ENCODE measurements at places on chromosomes 12 and 14.
A peak's percentile ranks its signal among the peaks of the same experiment; 100 is the strongest.

- no peak for DNase-seq
These were observed 176.7 kb downstream of the CALM1 start for GRCh38 chr14:90573385-90574105.

- DNase-seq = no peak
These were observed 38.8 kb upstream of the TMCC3 start for GRCh38 chr12:94689002-94689645.

DNA sequence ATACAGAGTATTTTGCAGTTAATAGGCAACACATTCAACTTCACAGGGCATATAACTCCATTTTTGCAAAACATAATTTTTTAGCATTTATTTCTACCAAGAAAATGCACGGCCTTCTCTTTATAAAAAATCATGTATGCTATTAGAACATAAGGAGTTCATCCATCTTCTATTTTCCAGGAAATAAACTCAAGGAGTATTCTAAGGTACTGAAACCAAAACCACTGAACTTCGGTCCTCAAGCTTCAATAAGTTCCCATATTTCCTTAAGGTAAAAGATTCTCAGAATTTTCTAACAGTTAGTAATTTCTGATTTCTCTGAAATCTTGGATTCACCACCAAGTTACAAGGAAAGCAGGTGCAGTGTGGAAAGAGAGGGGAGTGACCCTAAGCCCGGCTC is 113.3 kb upstream of the DIO2 start:
- no peak for DNase-seq

GRCh38 chr12:58369576-58369975 is 428.2 kb downstream of the ATP23 start:
- DNase-seq = no peak

DNA sequence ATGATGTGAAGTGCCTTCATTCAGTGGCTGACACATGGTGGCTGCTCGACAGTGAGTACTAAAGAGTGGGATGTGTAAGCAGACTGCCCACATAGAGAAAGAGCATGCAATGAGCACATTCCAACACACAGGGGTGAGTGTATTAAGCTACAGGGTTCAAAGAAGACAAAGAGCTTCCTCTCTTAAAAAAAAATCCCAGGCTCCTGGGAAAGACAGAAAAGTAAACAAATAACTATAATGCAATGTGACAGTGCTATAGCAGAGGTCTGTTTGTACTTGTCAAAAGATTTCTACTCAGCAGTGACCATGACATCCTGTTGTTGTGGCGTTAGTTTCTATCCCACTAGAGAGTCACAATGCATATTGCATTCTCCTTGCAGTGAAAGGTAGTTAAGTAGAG is 12.4 kb upstream of the PCNX1 start:
- no peak for DNase-seq

GRCh38 chr12:25020621-25021243 is 71.8 kb upstream of the BCAT1 start:
- DNase-seq = no peak

GRCh38 chr14:90281756-90282155 is 25.4 kb downstream of the PSMC1 start:
- no peak for DNase-seq

- no peak for DNase-seq
These were observed 77.5 kb downstream of the PEBP1 start for GRCh38 chr12:118213452-118213851.

GRCh38 chr12:80794551-80794950 is 77.8 kb downstream of the MYF5 start:
- DNase-seq = no peak

DNA sequence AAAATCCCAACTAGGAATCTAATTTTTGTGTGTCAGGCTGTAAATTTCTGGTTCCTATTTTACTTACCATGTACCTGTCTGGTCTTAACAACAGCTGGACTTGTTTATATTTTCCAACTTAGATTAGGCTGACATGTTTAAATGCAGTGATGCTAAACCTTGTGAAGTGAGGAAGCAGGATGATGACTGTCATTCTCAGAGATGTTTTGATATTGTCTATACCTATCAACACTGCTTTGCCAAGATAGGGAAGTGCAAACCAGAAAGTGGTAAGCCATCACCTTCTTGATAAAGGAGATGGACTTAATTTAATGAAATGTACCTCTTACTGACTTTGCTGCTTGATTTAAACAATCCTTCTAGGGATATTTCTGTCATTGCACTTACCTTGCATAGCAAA is 2.1 kb downstream of the BICD1 start:
- DNase-seq = no peak

- no peak for DNase-seq
These were observed 145.9 kb upstream of the SLCO1C1 start for GRCh38 chr12:20549108-20549719.

DNA sequence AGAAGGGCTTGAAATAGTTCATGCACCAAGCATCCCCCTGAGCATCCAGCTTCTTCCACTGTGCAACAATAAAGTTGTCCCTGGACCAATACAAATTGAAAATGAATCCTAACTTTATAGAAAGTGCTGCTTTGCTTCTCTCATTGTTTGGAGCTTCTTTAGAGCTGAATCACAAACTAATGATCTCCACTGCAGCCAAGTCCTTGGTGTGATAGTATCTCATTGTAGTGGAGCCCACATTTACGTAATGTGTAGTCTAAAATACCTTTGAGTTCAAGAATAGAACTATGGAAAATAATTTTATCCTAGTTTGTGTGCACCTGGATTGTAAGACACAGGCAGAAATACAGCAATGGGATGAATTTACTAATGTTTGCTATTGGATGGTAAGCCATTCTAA is 319.9 kb downstream of the EGLN3 start:
- DNase-seq = no peak

- no peak for DNase-seq
These were observed 247.3 kb downstream of the SLC25A21 start for GRCh38 chr14:36925094-36925493.

GRCh38 chr12:52976574-52977071 is 27.7 kb downstream of the KRT18 start:
- peak; percentile 58 for DNase-seq

GRCh38 chr14:32079264-32079663 is 2.2 kb downstream of the ARHGAP5 start:
- no peak for DNase-seq

DNA sequence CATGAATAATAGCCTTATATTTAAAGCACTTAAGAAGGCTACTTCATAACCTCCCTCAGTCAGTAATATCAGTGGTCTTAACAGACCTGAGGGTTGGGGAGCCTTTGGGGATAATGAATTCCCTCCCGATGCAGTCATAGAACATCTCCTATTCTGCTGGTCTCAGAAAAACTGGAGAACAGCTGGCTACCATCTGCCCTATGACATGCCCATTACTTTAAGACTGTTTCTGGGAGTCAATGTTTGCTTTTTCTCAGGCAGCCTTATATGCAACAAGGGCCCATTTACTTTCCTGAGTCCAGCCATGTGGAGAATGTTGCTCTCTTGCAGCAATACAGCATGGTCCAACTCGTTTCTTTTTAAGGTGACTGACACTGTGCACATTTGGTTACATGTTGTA is 161.7 kb upstream of the PARP11 start:
- no peak for DNase-seq

- DNase-seq = no peak
These were observed 257.3 kb upstream of the LRFN5 start for GRCh38 chr14:41349289-41349910.

DNA sequence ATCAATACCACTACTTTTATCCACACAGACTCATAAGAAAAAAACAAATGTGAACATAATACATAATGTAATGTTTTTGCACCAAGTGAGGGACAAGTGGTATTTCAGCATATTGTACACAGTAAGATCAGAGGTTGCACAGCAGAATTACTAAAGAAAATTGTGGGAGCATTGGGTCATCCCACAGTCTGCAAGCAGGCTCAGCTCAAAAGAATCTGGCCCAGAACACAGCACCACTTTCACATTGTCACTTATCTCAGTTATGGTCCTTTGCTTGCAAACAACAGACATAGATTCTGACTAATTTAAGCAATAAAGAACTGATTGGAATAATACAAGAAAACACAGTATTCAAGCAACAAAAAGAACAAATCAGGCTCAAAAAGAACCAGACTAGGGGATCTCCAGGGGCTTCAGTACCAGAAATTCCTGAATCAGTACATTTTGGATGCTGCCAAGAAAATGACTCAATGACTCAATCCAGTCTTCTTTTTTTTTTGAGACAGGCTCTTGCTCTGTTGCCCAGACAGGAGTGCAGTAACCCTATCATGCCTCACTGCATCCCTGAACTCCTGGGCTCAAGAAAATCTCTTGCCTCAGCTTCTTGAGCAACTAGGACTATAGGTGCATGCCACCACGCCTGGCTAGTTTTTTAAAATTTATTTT is 42.9 kb upstream of the EEA1 start:
- DNase-seq = peak; percentile 69

- no peak for DNase-seq
These were observed 18.1 kb downstream of the RAB21 start for GRCh38 chr12:71772735-71773134.

DNA sequence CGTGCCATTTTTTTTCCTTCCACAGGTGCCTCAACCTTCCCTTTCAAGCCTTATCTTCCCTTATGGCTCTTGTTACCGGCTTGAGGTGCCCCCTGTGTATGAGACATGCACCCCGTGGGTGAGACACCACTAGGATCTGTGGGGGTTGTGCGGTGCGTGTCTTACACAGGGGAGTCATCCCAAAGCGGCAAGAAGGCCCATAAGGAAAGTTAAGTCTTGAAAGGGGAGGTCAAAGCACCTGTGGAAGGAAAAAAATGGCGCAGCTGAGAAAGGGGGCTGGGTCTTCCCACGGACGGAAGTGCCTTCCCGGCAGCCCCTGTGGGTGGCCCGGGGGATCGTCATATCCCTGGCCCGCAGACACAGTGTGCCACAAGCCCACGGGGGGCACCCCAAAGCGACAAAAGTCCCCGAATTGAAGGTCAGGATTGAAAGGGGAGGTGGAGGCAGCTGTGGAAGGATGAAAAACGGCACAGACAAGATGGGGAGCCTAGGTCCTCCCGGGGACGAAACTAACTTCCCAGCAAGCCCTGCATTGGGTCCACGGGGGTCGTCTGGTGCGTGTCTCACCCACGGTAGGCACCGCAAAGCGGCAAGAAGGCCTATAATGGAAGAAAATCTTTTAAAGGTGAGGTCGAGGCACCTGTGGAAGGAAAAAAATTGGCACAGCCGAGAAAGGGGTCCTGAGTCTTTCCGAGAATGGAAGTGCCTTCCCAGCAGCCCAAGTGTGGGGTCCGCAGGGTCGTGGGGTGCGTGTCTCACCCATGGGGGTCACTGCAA is 273.3 kb downstream of the ALG10 start:
- DNase-seq = no peak

DNA sequence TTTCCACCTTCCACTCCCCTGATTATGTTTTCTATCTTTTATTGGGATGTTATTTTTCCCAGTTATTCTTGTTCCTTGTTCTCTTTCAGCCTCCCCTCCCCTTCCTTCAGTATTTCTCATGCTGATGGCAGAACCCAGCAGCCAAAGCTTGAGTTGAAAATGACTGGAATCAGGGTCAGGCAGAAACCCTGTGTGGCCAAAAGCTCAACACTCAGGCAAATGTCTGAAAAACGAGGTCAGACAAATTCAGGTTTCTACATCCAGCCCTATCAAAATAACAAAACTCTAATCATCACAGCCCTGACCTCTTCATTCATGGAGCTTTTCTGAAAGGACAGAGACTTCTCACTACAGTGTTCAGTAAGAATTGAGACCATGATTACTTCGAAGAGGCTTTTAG is 134.6 kb downstream of the PTPRR start:
- no peak for DNase-seq

DNA sequence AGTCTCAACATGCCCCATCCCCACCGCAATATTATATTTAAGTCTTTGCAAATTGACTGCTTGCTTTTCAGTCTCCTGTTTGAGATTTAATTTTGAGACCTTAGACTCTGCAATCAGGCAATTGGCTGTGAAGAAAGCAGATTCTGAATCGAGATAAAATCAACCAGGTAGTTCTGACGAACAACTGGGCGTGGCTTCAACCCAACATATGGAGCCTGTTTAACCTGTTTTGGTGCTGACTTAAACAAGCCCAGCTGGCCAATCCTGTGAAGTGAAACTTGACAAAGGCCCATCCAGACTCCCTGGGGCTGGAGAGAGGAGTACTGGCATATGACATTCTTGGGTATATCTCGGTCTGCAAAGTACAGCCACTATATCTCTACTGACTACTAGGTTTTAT is 9.8 kb upstream of the CIPC start:
- DNase-seq = no peak

- DNase-seq = no peak
These were observed 77.7 kb downstream of the PPP2R5C start for GRCh38 chr14:101839236-101839635.

DNA sequence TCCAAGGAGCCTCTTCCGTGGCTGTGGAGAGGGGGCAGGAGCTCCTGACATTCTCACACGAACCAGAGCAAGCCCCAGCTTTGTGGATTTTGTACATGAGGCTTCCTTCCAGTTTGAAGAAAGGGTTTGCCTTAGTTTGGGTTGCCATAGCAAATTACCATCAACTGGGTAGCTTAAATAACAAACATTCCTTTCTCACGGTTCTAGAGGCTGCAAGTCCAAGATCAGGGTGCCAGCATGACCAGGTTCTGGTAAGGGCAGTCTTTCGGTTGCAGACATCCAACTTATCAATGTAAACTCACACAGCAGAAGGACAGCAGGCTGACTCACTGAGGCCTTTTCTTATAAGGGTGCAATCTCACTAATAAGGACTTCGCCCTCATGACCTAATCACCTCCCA is 25.9 kb upstream of the STAB2 start:
- no peak for DNase-seq

DNA sequence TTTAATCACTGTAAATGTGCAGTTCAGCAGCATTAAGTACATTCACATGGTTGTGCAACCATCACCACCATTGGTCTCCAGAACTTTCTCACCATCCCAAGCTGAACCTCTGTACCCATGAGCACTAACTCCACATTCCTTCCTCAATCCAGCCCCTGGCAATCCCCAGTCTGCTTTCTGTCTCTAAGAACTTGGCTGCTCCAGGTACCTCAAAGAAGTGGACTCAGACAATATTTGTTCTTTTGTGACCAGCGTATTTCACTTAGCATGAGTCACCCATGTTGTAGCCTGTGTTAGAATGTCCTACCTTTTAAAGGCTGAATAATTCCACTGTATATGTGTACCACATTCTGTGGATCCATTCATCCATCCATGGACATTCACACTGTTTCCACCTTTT is 64.6 kb downstream of the SLC24A4 start:
- DNase-seq = no peak

- no peak for DNase-seq
These were observed 100.0 kb downstream of the PAWR start for GRCh38 chr12:79590751-79591150.

DNA sequence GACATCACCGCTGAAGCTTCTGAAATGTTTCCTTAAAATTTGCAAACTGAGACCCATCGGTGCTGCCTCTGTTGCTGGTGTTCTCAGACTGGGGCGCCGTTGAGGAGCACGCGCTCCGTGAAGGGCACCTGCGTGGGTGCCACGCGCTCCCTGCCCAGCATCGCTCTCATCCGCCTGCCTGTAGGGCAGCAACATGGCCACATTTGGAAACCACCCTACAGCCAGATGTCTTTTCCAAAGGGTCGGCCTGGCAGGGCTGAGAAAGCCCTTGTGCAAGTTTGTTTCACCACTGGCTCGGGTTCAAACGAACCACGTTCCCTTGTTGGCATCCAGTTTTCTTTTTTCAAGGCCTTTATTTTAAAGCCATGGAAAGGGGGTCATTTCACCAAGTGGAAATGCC is 13.9 kb downstream of the ADGRD1 start:
- DNase-seq = no peak

- DNase-seq = no peak
These were observed 152.1 kb upstream of the GSC start for GRCh38 chr14:94921882-94922585.

- no peak for DNase-seq
These were observed 287.8 kb downstream of the ADGRD1 start for GRCh38 chr12:131241517-131241916.
